ENCODE measurements at places on chromosomes 3 and 15. TPM values are rescaled to one million over a fixed set of nuclear protein-coding genes. Genes with fewer than 3 reads are reported as not detected.

GOLGA8G gene
- total RNA-seq: under 0.01 TPM

NPAP1 gene
- total RNA-seq: not detected

DNAH12 gene
- under 0.01 TPM for total RNA-seq

ROPN1 gene
- not detected for total RNA-seq

GATA2 gene
- total RNA-seq: 1.2 TPM

OR5H14 gene
- total RNA-seq: not detected

BHLHE40 gene
- total RNA-seq: 71.2 TPM

PLA2G4E gene
- not detected for total RNA-seq

MESP2 gene
- total RNA-seq: 0.32 TPM

LMAN1L gene
- total RNA-seq: not detected

NPRL2 gene
- total RNA-seq: 19.1 TPM

PCOLCE2 gene
- total RNA-seq: 1.3 TPM

RARRES1 gene
- total RNA-seq: 0.65 TPM

FBN1 gene
- total RNA-seq: 697 TPM

NANOGP8 gene
- not detected for total RNA-seq

MESP1 gene
- total RNA-seq: 0.12 TPM

CDV3 gene
- total RNA-seq: 189 TPM

CCRL2 gene
- total RNA-seq: 0.12 TPM

PXYLP1 gene
- total RNA-seq: 16.2 TPM

MEX3B gene
- total RNA-seq: 2.3 TPM

SPESP1 gene
- total RNA-seq: 5.0 TPM

TMEM212 gene
- not detected for total RNA-seq

SCAPER gene
- 6.7 TPM for total RNA-seq

HLTF gene
- total RNA-seq: 39.1 TPM

CLDN16 gene
- total RNA-seq: not detected

ENTPD3 gene
- 0.12 TPM for total RNA-seq

PYGO1 gene
- total RNA-seq: 15.9 TPM

TNIK gene
- 0.97 TPM for total RNA-seq

GJD2 gene
- total RNA-seq: 0.12 TPM

SCN11A gene
- total RNA-seq: under 0.01 TPM

CHRM5 gene
- under 0.01 TPM for total RNA-seq

SMCO1 gene
- total RNA-seq: 0.16 TPM

FAM227B gene
- total RNA-seq: 2.4 TPM

ZPLD1 gene
- total RNA-seq: not detected

MOBP gene
- not detected for total RNA-seq

DCBLD2 gene
- total RNA-seq: 92.2 TPM

ARPC4 gene
- total RNA-seq: 236 TPM

MAP6D1 gene
- total RNA-seq: 2.8 TPM

ROBO2 gene
- 271 TPM for total RNA-seq

STOML1 gene
- 22.6 TPM for total RNA-seq

SYNPR gene
- not detected for total RNA-seq

GOLGA6L7 gene
- not detected for total RNA-seq

EFCC1 gene
- not detected for total RNA-seq

DPPA2 gene
- total RNA-seq: not detected

ACAD11 gene
- 140 TPM for total RNA-seq

THAP10 gene
- total RNA-seq: 1.7 TPM

TGM4 gene
- total RNA-seq: not detected
